Aorta (tissue), 5 donors: ENCODE measurements at places on chromosomes 4 and X.

GRCh38 chr4:76256032-76256431, 4.5 kb downstream of the FAM47E start:
- no peaks in the 10 kb centered on the region for H3K4me1 ChIP-seq
- DNase-seq: no peak
- no peaks in the 10 kb centered on the region for H3K27me3 ChIP-seq
- no peak overlapping the region for H3K27ac ChIP-seq
- H3K4me3 ChIP-seq: no peak overlapping the region

GRCh38 chr4:124386163-124386562, 326.4 kb downstream of the ANKRD50 start:
- H3K27me3 ChIP-seq: no peaks in the 10 kb centered on the region

- H3K4me1 ChIP-seq: no peaks in the 10 kb centered on the region
- DNase-seq: no peak
- H3K27me3 ChIP-seq: no peaks in the 10 kb centered on the region
Observed at GRCh38 chr4:22434895-22435294, 81.0 kb downstream of the ADGRA3 start.

DNA sequence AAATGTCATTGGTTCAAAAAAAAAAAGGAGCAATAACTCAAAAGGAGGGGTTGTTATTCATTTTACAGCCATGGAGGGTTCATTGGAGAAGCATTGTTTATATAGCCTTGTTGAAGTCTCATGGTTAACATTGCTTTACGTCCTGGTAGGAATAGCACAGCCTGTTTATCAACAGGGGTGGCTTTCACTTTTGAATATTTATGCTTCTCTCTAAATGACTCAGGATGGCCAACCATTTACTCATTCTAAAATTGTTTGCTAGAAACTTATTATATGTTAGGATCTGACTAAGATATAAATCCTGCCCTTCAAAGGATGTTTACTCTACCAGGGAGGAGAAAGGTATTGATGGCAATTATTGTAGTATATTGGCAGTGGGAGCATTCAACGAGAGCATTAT, 534.1 kb upstream of the GALNTL6 start:
- H3K27me3 ChIP-seq: no peaks in the 10 kb centered on the region
- no peak overlapping the region for H3K4me3 ChIP-seq
- no peaks in the 10 kb centered on the region for H3K36me3 ChIP-seq
- no peak for DNase-seq
- H3K4me1 ChIP-seq: no peaks in the 10 kb centered on the region
